Stimulated activated CD4-positive, alpha-beta T cell treated with anti-CD3 and anti-CD28 coated beads, Interleukin-15, amount 100 ng/mL, for 48 hours (primary cell): ENCODE measurements at places on chromosomes 13 and 19.

- no peak for DNase-seq
Observed at GRCh38 chr13:48514793-48515192, 18.1 kb downstream of the RCBTB2 start.

GRCh38 chr19:11848594-11849469 is at the start of gene ZNF439:
ZNF439 (plus strand) TSS chr19:11848726; CDS start chr19:11848868, 142 bp downstream.
- peak; percentile 82 for DNase-seq

- no peak for DNase-seq
Observed at GRCh38 chr13:102003848-102004570, 397.8 kb downstream of the FGF14 start.

DNA sequence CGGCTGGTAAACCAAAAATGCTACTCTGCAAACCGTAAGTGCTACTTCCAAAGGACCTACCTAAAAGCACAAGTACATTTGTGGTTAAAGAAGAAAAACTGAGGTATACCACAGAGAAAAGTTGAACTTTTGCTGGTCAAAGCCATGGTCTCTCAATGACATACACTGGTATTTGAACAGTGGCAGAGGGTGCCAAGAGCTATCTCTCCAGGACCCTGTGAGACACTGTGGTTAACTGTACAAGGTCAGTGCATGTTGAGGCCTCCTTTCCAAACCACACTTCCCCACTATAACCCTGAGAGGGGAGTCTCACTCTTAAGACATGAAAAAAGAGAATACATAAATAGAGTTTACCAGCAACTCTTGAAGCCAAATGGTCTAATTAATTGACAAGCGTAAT is 49.5 kb downstream of the COL4A1 start:
- no peak for DNase-seq

DNA sequence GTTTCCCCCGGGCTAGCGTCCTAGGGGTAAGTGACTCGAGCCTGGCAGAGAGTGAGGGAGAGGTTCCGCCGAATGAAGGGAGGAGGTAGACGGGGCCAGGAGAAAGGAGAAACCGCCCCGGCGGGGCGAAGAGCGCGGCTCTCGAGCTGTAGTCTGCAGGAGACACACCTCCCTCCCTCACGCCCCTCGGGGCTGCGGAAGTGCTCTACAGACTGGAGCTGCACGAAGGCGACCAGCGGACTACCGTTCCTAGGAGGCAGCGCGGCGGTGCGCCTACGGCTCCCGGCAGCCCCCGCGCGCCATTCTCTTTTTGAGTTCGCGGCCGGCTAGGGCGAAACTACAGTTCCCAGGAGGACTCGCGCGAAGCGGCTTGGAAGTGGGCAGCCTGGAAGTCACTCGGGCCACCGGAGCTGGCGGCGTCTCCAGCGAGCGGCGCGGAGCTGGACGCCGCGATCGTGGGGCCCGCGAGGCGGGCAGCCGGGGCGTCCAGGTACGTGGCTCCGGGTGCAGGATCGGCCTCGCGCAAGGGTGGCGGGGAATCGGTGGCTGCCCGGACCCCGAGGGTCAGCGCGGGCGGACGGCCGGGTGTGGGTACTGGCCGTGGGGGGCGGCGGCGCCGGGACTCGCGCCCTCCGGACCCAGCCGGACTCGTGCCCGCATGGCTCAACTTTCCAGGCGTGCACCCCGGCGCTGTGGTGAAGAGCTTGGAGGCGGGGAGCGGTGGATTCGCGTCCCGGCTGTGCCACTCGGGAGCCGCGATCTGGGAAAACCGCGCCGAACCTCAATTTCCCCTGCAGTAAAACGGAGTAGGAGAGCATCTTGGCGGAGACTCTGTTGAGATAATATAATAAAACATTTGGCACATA is at the start of gene SIPA1L3:
Gene SIPA1L3 (plus strand): TSS at position 340 of the 866 bp plus-strand sequence. CDS start 174,358 bp downstream, outside the sequence.
- DNase-seq, result peak; percentile 91

DNA sequence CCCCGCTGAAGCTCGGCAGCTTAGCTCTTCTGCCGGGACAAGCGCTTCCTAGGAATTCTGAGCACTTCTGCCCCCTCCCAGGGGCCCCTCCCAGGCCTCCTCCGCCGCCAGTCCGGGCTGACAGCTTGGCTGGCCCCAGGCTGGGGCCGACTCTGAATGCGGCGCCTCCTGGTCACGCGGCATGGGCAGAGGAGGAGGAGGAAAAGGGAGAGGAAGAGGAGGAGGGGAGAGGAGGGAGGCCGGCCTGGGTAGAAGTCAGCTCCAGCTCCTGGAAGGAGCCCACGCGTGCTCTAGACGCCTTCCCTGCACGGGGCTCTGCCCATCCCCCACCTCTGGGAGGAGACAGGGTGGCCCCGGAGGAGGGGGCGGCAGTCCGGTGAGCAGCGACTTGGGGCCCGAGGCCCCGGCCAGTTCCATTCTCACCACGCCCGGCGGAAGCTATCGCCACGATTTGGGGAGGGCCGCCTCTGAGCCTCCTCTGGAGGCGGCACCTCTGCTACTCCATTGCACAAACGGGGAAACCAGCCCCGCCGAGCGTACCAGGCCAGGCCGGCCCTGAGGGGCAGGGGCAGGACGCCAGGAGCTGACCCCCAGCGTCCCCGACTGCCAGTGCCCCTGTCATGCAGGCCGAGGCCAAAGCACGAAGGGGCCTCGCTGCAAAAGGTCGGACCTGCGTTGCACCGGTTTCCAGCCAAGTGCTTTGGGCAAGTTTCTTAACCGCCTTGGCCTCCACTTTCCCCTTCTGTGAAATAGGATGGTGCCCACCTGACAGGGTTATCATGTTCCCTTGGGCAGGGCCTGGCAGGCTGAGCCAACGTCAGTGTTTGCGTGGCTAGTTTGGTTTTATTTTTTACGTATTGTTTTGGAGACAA is 31.6 kb downstream of the CCNE1 start:
- no peak for DNase-seq

- DNase-seq, result no peak
Observed at GRCh38 chr19:21210037-21210621, 68.3 kb downstream of the ZNF431 start.

DNA sequence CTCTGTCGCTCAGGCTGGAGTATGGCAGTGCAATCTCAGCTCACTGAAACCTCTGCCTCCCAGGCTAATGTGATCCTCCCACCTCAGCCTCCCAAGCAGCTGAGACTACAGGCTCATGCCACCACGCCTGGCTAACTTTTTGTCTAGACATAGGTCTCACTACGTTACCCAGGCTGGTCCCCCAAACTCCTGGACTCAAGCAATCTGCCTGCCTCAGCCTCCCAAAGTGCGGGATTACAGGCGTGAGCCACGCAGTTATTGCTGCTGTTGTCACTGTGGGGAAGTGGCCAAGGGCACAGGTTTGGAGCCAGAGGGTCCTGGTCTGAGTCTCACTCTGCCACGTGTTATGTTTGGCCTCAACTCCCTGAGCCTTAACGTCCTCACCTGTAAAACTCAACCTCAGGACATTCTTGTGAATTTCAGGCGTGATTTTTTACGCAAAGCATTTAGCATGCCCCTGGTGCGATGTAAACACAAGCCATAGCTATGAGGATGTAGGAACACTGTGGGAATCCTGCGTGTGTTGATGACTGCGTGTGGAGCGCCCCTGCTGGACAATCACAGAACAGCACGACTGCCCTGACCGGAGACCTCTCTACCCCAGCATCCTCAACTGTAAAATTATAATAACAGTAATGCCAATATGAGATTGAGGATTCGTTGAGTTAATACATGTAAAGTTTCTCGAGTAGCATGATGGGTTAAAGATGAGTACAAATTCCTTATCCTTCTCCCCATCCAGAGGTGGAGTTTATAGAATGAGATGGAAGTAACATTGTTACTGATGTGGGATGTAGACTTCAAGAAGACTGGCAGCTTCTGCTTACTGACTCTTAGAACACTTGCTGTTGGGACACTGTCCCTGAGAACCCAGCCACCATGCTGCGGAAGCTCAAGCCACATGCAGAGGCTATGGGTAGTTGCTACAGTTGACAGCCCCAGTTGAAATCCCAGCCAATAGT is 41.8 kb upstream of the PNMA8B start:
- DNase-seq, result peak; percentile 47

DNA sequence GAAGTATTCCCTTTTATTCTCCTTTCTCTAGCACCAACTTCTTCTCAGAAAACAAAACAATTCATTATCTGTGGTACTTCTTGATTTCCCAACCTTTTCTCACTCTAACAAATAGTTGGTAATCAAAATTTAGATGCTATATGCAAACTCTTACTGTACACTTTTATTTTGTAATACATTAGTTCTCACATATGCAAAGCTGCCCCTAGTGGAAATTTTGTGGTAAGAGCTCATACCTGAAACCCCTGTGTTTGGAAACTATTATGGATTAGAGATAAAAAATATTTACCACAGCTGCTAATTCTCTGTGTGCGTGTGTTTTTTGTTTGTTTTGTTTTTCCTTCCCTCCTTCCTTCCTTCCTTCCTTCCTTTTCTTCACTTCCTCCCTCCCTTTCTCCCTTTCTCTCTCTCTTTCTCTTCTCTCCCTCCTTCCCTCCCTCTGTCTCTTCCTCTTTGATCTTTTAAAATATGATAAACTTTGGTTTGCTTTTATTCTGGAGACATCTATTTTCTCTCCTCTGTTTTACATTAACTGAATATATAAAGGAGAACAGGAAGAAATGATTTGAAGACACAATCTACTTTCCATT is 537.4 kb downstream of the SLITRK6 start:
- no peak for DNase-seq

DNA sequence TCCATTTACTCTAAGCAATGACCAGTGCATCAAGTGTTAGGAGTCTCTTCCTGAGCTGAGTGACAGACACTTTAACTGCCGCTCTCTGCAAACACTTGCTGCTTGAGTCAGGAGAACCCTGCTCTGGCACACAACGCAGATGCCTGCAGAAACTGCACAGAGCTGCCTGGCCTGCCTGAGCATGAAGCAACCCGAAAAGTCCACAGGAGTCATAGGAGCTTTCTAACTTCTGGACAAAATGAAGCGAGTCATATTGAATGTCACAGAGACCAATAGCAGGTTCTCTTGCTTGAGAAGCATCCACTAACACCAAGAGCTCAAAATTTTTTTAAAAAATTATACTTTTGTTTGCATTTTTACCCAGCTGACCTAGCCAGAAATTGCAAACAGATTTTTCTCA is 232.4 kb downstream of the LHFPL6 start:
- DNase-seq, result no peak

DNA sequence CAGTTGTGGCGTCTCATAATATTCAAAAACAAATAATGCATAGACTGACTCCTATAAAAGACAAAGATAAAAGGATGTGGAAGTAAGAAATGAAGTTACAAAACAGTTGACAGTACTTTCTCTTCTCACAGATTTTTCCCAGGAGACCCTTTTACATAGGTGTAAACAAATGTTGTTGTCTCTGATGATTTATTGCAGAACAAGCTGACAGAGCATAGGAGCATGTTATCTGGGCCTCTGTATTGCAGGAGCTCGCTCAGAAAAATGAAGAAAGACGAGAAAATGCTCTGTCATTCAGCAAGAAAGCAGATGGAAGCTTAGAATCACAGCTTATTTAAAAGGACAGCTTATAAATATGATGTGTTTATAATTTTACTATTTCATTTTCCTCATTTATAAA is 353.6 kb upstream of the GPC6 start:
- no peak for DNase-seq

DNA sequence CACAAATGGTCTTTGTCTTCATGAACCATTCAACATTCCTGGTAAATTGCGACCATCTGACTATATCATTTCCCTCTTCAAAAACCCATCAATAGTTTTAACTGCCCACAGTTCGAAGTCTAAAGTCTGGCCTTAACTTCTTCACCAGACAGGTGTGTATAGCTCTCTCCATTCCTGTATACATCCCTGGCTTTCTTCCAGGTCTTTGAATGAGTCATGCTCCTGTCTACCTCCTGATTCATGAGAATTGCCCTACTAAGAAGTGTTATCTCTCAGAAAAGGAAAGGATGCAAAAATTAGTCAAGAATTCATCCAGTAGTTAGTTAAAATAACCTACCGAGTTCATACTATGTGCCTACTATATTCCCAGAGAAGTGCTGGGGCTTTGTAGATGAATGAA is 225.0 kb downstream of the TBC1D4 start:
- no peak for DNase-seq

- no peak for DNase-seq
Observed at GRCh38 chr19:38559428-38560401, 58.0 kb downstream of the MAP4K1 start.
